ENCODE measurements at places on chromosomes 1 and 21.
A peak's percentile ranks its signal among the peaks of the same experiment; 100 is the strongest.

DNA sequence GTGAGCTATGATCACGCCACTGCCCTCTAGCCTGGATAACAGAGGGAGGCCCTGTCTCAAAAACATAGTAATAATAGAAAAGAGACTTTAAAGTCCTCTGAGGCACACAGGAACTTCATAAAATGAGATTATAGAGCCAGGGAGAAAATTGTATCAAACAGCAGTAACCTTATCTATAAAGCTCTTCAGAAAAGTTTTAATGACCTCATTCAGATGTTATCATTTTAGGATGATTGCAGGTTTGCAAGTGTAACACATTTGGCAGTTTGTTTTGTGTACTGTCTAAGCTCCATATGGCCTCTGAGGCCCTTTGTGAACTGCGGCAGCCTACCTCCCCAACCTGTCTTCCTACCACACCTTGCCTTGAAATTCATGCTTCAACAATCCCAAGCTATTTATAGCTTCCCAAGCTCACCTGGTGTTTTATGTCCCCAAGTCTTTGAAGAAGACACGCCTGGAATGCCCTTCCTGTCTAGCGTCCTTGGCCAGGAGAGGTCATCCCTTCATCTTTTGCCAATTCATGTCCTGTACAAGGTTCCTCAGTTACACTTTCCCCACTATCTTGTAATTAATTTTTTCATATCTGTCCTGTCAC, 8.5 kb upstream of the AKNAD1 start:
- no peak for DNase-seq

- no peak for DNase-seq
Measured at GRCh38 chr1:53203466-53203865, 6.8 kb downstream of the CPT2 start.

DNA sequence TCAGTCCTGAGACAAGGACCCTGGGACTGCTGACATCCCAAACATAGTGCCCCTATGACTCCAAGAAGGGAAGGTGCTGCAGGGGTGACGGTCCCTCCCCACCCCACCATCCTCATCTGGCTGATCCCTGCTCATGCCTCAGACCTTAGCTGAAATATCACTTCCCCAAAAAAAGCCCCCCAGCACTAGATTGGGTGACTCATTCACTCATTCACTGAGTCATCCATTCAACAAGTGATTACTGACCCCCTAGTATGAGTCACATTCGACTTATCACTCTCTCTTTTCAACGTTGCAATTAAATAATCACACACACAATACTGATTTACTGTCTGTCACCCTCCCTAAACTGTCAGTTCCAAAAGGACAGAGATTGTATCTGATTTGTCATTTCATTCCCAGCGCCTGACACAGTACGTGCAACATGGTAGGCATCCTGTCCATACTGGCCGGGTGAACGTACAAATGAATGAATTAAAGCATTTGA, 48.6 kb downstream of the HIVEP3 start:
- DNase-seq: no peak

DNA sequence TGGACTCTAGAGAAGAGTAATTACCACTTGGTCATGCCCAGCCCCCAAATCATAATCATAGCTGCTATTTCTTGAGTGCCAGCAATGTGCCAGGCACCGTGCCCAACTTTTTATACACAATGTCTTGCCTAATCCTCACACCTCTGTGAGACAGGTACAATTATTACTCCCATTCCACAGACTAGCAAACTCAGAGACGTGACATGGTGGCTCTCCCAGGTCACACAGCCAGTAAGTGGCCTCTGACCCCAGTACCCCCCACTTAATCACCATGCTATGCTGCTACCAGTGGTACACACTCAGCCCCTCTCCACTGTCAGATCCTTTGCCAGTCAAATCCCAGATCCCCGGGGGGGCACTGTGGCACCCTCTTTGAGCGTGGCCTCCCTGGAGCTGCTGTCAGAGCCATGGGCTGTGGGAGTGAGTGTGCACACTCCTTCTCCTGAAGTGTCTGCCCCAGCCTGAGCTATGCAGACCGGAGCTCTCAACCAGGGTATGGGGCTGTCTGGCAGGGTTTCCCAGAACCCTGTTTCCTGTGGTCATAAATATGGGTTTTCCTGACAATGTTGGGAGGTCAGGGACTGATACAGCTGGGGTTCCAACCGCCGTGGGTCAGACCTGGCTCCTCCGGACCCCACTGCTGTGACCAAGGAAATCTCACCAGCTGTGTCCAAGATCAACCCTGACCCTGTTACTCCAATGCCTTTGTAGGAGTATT, 51.8 kb downstream of the LACTBL1 start:
- peak; percentile 22 for DNase-seq

GRCh38 chr1:7845761-7846160, 7.1 kb downstream of the UTS2 start:
- DNase-seq: no peak

- no peak for DNase-seq
Measured at GRCh38 chr1:162396201-162396906, 14.8 kb downstream of the C1orf226 start.

- DNase-seq: no peak
Measured at GRCh38 chr1:94105957-94106529, 14.9 kb downstream of the ABCA4 start.

GRCh38 chr1:205918955-205919746, 24.1 kb downstream of the SLC26A9 start:
- peak; percentile 78 for DNase-seq

DNA sequence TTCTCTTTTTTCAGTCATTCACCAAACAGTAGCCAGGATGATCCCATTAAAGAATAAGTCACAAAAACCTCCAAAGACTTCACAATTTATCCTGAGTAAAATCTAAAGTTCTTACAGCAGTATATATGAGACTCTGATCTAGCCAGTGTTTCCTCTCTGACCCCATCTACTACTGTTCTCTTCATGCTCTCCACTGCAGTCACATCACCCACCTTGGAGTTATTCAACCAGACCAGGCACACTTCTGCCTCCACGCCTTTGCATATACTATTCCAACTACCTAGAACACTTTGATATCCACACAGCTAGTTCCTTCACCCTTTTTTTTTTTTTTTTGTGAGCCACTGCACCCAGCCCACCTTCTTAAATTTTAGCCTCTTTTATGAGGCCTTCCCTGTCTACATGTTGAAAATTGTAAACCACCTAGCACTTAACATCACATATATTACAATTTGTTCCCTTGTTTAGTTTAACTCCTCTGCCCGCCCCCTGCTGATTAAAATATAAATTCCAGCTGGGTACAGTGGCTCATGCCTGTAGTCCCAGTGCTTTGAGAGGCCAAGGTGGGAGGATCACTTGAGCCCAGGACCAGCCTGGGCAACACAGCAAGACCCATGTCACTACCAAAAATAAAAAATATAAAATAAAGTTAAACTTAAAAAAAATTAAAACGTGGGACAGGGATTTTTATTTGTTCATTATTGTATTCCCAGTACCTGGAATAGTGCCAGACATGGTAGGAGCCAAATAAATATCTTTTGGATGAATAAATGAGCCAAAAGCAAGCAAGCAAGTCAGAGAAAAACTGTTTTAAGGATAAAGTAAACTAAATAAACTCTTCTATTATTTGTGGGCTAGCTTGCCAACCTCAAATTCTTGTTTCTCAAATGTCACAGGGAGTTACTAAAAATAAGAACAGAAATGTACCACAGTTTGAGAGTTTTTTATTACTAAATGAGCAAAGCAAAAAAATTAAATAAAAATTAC, 35.2 kb upstream of the MUTYH start:
- DNase-seq: no peak
